ENCODE measurements at places on chromosomes 11 and 22.
A peak's percentile ranks its signal among the peaks of the same experiment; 100 is the strongest.

GRCh38 chr22:29855611-29856181, 17.6 kb upstream of the ASCC2 start:
- no peak for DNase-seq

DNA sequence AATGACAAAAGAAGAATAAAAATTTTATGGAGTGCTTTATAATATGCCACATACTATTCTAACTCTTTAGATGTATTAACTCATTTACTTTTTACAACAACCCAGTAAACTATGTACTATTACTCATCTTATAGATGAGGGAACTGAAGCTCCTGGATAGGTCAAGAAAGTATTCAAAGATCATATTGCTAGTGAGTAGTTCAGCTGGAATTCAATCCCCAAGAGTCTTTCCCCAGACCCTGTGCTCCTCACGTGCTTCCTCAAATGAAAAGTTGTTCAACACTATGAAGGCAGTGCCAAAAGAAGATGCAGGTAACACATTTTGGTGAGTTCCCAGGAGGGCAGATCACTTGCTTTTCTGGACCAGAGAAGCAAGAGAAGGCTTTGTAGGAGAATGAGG, 46.8 kb downstream of the BTG4 start:
- DNase-seq = no peak

- DNase-seq = no peak
Measured at GRCh38 chr11:66321606-66322005, 4.8 kb upstream of the CD248 start.

GRCh38 chr11:37687130-37687529, 1089.1 kb upstream of the RAG2 start:
- no peak for DNase-seq

GRCh38 chr22:39684702-39685281, 114.2 kb downstream of the CACNA1I start:
- no peak for DNase-seq

GRCh38 chr11:121385688-121386087, 66.4 kb upstream of the SORL1 start:
- DNase-seq = no peak

DNA sequence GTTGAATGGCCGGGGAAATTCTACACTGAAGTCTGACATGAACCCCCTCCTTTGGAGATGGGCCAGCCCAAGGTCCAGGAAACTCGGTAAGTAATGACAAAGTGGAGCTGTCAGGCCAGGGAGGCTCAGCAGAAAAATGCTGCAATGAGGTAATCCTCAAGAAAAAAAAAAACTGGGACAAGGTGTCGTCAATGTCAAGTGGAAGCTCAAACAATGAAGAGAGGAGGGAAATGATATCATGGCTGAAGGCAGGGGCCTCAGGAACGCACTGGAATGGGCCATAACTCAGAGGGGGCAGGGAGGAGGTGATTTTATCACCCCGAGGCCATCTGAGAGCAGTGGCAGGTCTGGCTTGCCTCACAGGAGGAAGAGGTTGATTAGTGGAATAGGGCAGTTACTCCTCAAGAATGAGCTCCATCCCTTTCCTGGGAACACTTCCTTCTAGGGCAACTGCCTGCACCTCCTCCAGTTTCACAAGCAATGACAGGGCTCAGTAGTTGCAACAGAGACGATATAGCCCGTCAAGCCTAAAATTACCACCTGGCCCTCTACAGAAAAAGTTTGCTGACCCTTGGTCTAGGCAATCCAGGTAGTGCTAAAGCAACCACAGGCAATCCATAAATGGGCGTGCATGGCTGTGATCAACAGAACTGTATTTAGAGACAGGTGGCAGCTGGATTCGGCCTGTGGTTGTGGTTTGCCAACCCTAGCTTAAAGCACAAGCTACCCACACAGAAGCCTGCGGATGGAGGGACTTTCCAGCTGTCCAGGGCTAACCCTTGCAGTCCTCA, 65.2 kb downstream of the FBXO7 start:
- no peak for DNase-seq

DNA sequence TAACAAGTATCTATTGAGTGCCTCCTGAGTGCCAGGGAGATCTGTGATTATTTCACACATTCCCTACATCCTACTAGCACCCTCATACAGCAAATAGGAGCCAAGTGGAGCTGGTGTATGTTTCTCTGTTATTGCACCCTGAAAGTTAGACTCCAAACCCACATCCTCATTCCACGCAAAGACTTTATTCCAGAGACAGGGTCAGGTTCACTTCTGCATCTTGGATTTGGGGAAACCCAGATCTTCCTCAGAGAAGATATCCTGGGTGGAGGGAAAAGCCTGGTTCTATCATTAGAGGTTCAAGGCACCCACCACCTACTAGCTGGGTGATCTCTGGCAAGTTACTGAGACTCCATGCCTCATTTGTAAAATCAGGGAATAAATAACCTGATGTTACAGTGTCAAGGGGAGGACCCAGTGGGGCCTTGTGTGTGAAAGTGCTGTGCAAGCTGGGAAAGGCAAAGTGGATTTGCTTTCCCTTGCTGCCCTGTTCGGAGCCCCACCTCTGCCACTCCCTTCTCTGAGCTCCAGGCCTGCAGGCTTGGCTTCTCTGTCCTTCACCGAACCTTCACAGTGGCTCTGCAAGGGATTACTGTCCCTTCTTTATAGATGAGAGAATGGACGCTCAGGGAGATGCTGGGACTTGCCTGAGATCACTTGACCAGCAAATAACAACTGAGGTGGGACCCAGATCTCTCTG, 991 bp upstream of the SLCO2B1 start:
- DNase-seq = no peak

GRCh38 chr11:22927793-22928192, 67.5 kb upstream of the CCDC179 start:
- DNase-seq = no peak

DNA sequence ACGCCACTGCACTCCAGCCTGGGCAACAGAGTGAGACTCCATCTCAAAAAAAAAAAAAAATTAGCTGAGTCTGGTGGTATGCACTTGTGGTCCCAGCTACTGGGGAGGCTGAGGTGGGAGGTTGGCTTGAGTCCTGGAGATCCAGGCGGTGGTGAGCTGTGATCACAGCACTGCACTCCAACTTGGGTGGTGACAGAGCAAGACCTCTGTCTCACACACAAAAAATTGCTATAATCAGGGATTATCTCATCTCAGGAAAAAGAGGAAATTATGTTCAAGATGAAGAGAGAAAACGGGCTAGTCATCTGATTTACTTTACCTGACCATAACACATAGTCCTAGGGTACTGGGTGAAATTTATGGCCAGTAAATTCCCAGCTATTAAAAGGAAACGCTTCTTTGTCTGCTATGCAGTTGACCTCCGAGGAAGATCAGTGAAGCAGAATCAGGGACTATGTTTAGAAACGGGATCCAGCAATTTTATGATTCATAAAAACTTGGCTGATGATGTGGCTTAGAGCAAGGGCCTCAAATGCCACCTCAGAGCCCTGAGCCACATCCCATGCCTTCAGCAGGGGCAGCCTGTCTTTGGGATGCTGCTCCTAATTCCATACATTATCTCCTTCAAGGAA, 386.2 kb downstream of the NTM start:
- DNase-seq = no peak

DNA sequence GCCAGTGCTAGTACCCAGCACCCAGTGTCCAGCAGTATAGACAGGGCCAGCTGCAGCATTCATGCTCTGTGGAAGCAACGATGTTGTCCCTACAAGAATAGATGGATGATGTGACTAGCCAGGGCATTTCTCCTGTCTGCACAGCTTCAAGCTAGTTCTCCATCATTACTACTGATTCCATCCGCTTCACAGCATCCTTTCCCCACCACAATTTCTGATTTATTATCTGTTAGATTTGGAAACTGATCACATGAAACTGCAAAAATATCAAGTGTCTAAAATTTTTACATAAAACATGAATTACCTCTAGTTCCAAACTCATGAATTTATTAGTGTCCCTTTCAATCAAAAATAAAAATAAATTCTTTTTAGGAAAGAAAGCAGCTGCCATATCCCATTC, 138.9 kb upstream of the POU2AF2 start:
- DNase-seq = no peak

GRCh38 chr11:64853709-64854108, 9.3 kb upstream of the CDC42BPG start:
- no peak for DNase-seq

DNA sequence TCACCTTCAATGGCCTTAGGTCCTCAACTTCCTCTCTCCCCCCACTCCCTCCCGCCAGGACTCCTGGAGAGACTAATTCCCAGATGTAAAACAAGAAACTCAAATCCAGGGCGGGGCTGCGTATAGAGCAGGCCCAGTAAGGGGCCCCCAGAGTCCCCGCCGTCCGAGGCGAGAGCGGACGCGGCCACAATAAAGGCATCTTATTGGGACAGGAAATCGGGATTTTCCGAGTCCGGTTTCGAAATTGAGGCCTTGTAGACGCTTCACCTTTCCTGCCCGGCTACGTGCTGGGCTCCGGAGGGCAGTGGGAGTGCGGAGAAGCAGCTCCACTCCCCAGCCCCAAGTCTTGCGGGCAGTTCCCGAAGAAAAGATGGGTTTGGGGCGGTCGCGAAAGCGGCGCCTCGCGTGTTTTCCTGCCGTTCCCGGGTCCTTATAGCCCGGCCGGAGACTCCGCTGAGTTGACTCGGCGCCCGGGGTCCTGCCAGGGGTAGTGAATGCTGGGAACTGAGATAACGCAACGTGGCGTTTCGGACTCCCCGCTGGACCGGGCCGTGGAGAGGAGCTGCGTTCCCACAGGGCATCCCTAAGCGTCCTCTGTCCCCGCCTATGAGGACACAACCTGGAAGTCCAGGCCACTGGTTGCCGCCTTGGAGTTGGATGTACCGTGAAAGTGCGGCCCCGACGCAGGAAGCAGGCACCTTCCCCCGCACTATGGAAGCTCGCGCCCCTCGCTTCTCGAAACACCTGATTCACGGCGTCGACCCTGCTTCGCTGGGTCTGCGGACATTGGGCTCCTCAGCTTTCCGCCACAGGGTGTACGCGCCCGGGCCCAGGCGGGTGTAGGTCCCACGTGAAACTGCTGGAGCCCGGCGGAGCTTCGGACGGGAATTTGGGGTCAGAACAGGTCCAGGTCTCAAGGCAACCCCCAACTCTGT, 4.8 kb upstream of the CHRM1 start:
- DNase-seq = no peak

- DNase-seq = no peak
Measured at GRCh38 chr11:122267602-122268001, 151.6 kb upstream of the BLID start.

- DNase-seq = no peak
Measured at GRCh38 chr11:36945384-36945783, 347.3 kb upstream of the RAG2 start.

DNA sequence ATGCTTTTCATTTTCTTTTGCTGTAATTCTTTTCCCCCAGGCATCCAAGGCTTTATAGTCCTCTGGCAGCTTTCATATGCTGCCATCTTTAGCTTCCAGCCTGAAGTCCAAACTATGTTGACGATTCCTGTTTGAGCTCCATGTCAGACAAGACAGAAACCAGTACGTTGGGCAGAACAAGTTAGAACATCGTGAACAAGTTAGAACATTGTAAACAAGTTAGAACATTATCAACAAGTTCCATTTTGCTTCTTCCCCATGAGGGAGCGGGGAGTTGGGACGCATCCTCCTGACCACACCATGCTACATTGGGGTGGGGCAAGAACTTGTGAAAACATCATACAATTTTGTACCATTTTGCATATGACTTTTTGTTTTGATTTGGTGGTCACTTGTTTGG, 23.9 kb downstream of the GLB1L2 start:
- DNase-seq = no peak

GRCh38 chr11:67270256-67271204, 4.3 kb downstream of the GRK2 start:
- DNase-seq = no peak

DNA sequence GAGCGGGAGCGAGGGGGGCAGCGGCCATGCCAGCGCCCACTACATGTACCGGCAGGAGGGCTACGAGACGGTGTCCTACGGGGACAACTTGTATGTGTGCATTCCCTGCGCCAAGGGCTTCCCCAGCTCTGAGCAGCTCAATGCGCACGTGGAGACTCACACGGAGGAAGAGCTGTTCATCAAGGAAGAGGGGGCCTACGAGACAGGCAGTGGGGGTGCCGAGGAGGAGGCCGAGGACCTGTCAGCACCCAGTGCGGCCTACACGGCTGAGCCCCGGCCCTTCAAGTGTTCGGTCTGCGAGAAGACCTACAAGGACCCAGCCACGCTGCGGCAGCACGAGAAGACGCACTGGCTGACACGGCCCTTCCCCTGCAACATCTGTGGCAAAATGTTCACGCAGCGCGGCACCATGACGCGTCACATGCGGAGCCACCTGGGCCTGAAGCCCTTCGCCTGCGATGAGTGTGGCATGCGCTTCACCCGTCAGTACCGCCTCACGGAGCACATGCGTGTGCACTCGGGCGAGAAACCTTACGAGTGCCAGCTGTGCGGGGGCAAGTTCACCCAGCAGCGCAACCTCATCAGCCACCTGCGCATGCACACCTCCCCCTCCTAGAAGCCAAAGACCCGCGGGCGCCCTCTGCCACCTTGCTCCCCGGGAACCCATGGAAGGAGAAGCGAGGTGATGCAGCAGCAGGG, 20.9 kb upstream of the TMEM191C start:
- DNase-seq = no peak

- no peak for DNase-seq
Measured at GRCh38 chr11:126079621-126080124, 17.0 kb upstream of the CDON start.

DNA sequence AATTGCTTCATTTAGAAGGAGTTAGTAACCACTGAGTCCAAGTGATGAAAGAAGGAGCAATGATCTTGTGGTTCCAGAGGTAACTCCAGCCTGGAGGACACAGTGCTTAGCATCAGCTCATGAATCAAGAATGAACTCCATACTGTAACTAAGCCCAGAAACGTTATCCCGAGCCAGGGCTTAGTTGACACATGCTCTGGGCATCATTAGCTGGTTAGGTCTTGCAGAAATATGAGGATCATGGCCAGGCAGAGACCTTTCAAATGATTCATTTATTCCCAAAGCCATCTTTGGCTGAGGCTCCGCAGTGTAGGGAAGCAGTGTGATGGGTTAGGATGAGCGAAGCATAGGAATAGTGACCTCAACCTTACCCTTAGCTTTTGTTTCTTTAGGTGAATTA, 277.4 kb downstream of the FAM76B start:
- DNase-seq = no peak

DNA sequence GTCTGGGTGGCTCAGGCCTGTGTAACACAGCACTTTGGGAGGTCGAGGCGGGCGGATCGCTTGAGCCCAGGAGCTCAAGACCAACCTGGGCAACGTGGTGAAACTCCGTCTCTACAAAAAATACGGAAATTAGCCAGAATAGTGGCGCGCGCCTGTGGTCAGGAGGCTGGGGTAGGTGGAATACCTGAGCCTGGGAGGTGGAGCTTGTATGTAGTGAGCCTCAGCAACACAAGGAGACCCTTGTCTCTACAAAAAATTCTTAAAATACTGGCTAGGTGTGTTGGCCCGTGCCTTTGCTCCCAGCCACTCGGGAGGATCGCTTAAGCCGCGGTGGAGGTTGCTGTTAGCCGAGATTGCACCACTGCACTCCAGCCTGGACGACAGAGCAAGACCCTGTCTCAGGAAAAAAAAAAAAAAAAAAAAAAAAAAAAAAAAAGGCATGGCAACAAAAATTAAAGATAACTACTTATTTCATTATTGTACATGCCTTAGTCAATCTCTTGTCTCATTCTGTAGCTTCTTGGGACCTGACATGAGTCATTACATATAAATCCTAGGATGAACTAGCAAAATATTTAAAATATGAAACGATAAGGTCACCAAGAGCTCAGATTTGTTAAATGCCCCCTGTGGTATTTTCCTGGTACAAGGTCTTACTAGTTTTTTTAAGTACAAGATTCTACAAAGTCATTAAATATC, 1.1 kb downstream of the TAF1D start:
- DNase-seq = peak; percentile 42

GRCh38 chr11:102135256-102135655, 25.0 kb downstream of the YAP1 start:
- DNase-seq = no peak

- DNase-seq = no peak
Measured at GRCh38 chr11:117820071-117820470, 4.5 kb downstream of the FXYD2 start.
